ENCODE measurements at places on chromosomes 6 and 20.

DNA sequence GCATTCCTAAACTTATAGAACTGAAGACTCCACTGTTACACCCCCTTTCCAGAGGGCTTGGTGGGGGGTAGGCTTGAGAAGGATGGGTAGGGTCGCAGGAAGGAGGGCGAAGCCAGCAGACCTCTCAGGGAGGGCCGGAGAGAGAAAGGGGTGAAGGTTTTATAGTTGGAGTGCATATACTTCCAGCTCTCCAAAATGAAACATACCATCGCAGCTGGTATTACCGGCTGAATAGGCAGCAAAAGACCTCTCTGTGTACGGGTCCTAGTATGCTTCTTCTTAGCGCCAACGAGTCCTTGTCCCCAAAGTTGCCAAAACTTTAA lies 1.0 kb upstream of the VGLL2 start:
- DNase-seq = no peak

DNA sequence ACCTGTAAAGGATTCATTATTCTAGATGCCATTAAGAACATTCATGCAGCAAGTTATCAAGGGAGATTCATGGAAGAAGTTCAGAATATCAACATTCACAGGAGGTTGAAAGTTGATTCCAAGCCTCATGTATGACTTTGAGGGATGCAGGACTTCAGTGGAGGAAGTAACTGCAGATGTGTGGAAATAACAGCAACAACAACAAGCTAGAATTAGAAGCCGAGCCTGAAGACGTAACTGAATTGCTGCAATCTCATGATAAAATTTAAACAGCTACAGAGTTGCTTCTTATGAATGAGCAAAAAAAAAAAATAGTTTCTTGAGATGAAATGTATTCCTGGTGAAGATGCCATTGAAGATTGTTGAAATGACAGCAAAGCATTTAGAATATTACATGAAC lies 73.3 kb upstream of the NXT1 start:
- DNase-seq = no peak

DNA sequence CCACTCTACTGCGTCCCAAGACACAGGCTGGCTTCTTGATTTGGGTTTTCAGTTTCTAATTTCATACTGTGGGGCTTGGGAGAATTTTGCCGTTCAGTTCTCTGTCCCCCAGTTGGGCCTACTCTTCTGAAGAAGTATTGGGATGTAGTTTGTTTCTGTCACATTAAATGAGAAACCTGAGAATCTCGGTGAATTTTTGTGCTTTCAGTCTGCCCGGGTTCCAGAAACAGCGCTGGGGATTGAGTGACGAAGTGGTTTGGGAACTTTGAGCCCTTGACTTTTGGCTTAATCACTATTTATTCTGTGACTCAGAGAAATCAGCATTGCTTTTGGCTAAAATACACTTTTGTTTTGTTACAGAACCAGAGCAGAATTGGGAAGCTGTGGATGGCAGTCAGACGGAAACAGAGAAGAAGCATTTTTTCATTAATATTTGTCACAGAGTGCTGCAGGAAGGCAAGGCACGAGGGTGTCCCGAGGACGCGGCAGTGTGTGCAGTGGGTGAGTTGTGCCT lies 74.0 kb downstream of the IGF2R start:
- DNase-seq = no peak

GRCh38 chr6:37819802-37820717 lies 533 bp downstream of the ZFAND3 start:
- DNase-seq = peak; percentile 60

- no peak for DNase-seq
These were observed 16.7 kb downstream of the THBS2 start for GRCh38 chr6:169236988-169237387.

DNA sequence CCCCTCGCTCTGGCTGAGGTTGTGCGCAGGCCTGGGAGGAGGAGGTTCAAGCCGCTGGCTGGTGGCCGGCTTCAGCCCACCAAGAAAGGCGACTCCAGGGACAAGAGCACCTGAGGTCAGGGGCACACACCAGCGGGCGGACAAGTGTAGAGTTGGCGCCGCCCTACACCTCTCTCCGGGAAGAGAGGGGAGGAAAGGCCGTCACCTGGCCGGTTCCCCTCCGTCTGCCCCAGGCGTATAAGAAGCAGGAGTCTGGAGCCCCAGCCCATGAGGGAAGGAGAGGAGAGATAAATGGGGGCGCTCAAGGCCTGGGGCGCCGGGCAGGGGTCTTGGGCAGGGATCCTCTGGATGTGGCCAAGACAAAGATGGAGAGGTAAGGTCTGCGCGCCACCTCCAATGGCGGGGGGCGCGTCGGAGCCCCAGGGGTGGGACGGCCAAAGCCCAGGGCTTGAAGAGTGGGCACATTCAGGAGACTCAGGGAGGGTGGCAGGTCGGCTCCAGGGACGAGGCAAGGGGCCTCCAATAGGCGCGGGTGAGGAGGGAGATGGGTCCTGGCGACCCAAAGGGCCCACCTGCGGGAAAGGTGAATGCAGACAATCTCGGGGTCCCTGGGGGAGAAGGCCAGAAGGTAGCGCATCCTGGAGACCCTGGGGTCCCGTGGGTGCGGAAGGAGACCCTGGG lies 826 bp downstream of the RIMS4 start:
- no peak for DNase-seq

- DNase-seq = no peak
These were observed 178.9 kb upstream of the MYLIP start for GRCh38 chr6:15949982-15950381.

DNA sequence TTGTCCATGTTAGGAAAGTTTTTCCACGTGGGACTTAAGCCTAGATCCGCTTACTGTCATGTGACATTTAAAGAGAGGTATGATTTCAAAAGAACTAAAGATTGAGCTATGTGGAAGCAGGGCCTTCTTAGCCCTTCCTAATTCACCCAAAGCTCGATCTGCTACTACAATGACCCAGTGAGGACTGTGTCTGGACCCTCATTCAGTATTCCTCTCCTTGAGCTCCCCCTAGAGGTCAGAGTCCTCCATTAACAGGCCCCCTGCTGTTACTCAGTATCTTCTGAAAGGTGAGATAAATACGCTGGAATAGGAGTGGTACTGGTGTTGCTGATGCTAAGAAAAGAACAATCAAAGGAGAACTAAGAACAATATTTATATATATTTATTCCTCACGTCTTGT lies 414.0 kb downstream of the GJA1 start:
- peak; percentile 42 for DNase-seq

DNA sequence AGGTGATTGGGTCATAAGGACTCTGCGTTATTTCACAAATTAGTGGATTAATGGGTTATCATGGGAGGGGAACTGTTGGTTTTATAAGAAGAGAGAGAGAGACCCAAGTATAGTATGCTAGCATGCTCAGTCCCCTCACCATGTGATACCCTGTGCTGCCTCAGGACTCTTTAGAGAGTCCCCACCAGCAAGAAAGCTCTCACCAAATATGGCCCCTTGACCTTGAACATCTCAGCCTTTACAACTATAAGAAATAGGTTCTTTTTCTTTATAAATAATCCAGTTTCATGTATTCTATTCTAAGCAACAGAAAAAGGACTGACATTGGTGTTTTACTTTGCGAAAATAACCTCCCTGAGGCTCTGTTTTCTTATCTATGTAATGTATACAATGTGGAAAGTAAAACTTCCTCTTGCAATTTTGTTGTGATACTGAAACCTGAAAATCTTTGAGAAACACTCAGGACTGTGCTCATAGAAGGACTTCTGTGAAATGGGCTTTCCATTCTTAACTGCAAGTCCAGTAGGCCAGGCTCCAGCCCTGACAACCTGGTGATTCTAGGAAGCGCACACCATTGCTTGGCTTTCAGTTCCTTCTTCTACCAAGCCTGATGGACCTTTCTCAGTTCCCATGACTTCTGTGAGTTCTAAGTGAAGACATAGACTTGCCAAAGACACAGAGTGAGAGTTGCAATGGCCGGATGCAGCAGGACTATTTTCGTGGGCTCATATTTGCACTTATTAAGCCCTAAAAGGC lies 21.9 kb downstream of the SIRPD start:
- no peak for DNase-seq
